Epithelial cell of alveolus of lung (primary cell): ENCODE measurements at places on chromosomes 4 and X. TPM values are rescaled to one million over a fixed set of nuclear protein-coding genes. Genes with fewer than 3 reads are reported as not detected.

SPIN2A gene
- total RNA-seq: 0.16 and 0.52 TPM in 2 replicates

DSPP gene
- not detected in 2 replicates for total RNA-seq

COL4A6 gene
- 16.4 and 74.3 TPM in 2 replicates for total RNA-seq

WAS gene
- total RNA-seq: 0.13 and 0.48 TPM in 2 replicates

DOK7 gene
- total RNA-seq: 0.13 and 0.32 TPM in 2 replicates

CTAG1A gene
- not detected in 2 replicates for total RNA-seq

NMU gene
- 0.80 and 1.2 TPM in 2 replicates for total RNA-seq

MOSPD2 gene
- total RNA-seq: 9.8 and 12.9 TPM in 2 replicates

ASB9 gene
- 1.4 TPM in 1 of 2 replicates, not detected in the other for total RNA-seq

NOX1 gene
- total RNA-seq: not detected in 2 replicates

MAGED4B gene
- total RNA-seq: 58.6 and 63.1 TPM in 2 replicates

ZDHHC15 gene
- 0.39 and 0.48 TPM in 2 replicates for total RNA-seq

PLRG1 gene
- 64.1 and 83.4 TPM in 2 replicates for total RNA-seq

NIPAL1 gene
- 3.4 TPM in 1 of 2 replicates, not detected in the other for total RNA-seq

TCEAL2 gene
- not detected in 2 replicates for total RNA-seq

NDP gene
- 0.24 and 0.52 TPM in 2 replicates for total RNA-seq
